ENCODE measurements at places on chromosomes 6 and 20. TPM values are rescaled to one million over a fixed set of nuclear protein-coding genes. Genes with fewer than 3 reads are reported as not detected.

OR12D3 gene
- not detected for total RNA-seq

ESR1 gene
- total RNA-seq: 0.92 TPM

EPPIN gene
- not detected for total RNA-seq

GLP1R gene
- total RNA-seq: not detected

ADTRP gene
- 3.5 TPM for total RNA-seq

PHACTR1 gene
- 0.09 TPM for total RNA-seq

TFAP2A gene
- total RNA-seq: under 0.01 TPM

FABP7 gene
- total RNA-seq: 0.71 TPM

SLC17A3 gene
- not detected for total RNA-seq

ARMC2 gene
- 2.8 TPM for total RNA-seq

TIAM2 gene
- 6.9 TPM for total RNA-seq

OPRM1 gene
- total RNA-seq: not detected

AVP gene
- total RNA-seq: not detected

UNC5CL gene
- total RNA-seq: 0.09 TPM

CLDN20 gene
- not detected for total RNA-seq

CALHM4 gene
- total RNA-seq: not detected

DYNLT2 gene
- total RNA-seq: 0.65 TPM

KCNB1 gene
- total RNA-seq: under 0.01 TPM

RPS6KA2 gene
- 109 TPM for total RNA-seq

HLA-C gene
- 56.9 TPM for total RNA-seq

CD164 gene
- total RNA-seq: 170 TPM

PDYN gene
- not detected for total RNA-seq

PLA2G7 gene
- total RNA-seq: not detected

EPB41L1 gene
- total RNA-seq: 24.5 TPM

DEK gene
- total RNA-seq: 85.4 TPM

BNIP5 gene
- total RNA-seq: not detected

CDH22 gene
- not detected for total RNA-seq

LAMA4 gene
- total RNA-seq: 421 TPM

OXT gene
- total RNA-seq: 0.18 TPM

POPDC3 gene
- total RNA-seq: 8.2 TPM

SLC17A2 gene
- not detected for total RNA-seq

SLC17A9 gene
- total RNA-seq: 9.4 TPM

MAP3K7 gene
- 34.2 TPM for total RNA-seq

Measured in smooth muscle cell of bladder (primary cell).